ENCODE measurements at places on chromosomes 6 and 20.

- no peak for DNase-seq
Measured at GRCh38 chr20:41174373-41174772, 37.0 kb downstream of the PLCG1 start.

- no peak for DNase-seq
Measured at GRCh38 chr20:54179946-54180345, 6.2 kb upstream of the CYP24A1 start.

DNA sequence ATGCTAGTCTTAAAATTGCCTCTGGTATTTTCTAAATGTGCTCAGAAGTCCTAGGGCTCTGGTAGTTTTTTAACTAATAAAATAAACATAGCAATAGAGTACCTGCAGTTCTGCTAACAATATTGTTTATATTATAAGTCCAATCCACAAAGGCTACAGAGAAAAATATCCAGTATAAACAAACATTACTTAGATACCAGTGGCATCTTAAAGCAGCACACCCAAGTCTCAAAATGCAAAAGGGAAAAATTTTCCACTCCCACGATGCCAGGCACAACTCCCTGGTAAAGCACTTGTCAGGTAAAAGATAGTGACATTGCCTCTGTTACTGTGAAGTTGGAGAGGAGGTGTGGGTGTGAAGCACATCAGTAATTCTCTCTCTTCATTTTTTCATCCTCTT is 123.3 kb downstream of the OGFRL1 start:
- DNase-seq, result no peak

GRCh38 chr6:152685819-152686218 is 11.9 kb upstream of the MYCT1 start:
- no peak for DNase-seq

GRCh38 chr6:44702292-44702691 is 314.8 kb downstream of the CDC5L start:
- DNase-seq, result no peak

GRCh38 chr20:51884561-51884960 is 82.2 kb upstream of the SALL4 start:
- no peak for DNase-seq

- DNase-seq, result no peak
Measured at GRCh38 chr6:37381579-37381978, 27.8 kb downstream of the RNF8 start.

DNA sequence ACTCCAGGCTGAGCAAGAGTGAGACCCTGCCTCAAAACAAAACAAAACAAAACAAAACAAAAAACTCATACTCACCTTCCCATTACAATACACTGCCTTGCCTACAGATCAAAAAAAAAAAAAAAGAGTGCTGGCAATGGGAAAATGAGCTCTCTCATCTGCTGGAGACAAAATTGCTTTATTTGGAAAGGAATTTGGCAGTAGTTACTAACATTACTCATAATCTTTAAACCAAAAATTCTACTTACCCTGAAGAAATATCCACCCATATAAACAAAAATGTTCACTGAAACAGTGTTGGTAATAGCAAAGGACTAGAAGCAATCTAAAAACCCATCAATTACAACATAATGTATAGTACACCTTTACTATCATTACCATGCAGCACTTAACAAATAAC is 120.4 kb downstream of the RNGTT start:
- DNase-seq, result no peak

- no peak for DNase-seq
Measured at GRCh38 chr20:20373091-20373571, 5.2 kb downstream of the INSM1 start.

GRCh38 chr6:50608421-50608820 is 104.9 kb upstream of the TFAP2D start:
- DNase-seq, result no peak

- no peak for DNase-seq
Measured at GRCh38 chr20:34710861-34711574, 6.9 kb downstream of the TP53INP2 start.

DNA sequence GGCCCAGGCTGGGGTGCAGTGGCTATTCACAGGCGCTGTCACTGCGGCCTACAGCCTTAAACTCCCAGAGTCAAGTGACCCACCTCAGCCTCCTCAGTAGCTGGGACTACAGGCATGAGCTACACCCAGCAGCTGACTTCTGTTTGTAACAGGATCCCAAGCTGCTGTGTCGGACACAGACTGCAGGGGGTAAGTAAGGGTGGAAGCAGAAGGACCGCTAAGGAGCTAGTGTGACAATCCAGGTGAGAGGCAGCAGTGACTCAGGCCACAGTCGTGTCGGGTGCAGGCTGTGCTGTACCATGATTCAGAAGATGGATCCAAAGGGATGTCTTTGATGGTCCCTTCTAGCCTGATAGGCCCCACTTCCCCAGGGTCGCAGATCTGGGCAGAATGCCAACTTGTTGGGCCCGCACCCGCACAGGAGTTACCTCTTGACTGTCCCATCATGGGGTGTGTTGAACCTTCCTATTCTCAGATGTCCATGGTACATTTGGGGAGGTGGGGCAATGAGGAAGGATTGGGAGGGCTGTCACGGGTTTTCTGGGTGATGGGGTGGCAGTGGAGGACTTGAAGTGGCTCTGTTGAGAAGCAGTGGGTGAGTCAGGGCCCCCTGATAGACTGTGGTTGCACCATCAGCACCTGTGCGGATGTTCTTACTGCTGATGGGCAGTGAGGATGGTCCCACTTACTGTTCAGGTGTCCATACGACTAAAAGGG is 25.3 kb downstream of the AAR2 start:
- no peak for DNase-seq

DNA sequence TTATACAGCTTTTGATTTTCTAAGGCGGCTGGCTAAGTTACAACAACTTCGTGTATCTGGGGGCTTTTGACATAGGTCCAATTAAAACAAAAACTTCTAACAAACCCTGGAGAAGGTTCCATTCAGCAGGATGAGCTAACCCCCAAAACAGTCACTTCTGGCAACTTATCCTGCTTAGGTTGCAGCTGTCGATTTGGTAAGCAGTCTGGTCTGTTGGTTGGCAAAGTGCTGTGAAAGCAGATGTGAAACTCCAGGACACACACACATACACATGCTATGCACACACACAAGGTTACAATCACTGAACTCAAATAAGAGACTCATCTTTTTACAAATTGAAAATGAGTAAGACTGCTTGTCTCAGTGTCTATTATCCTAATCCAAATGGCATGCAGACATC is 119.0 kb upstream of the STMND1 start:
- no peak for DNase-seq

DNA sequence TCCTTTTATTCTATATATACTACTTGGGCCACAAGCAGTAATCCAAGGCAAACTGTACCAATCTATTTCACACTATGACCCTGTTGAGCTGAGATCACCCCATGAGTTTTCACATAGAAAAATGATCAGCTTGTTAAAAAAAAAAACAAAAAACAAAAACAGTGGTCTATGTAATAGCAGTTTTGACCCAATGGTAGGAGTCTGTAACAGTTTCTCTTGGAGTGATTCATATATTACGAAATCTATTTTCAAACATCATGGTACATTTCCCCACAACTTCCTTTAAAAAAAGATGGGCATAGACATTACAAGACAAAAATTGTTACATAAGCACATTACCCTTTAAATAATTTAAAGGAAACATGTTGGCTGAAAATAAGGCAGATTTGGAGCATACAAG is 78.1 kb downstream of the PRSS35 start:
- DNase-seq, result no peak

- DNase-seq, result no peak
Measured at GRCh38 chr6:36499918-36500317, 47.4 kb downstream of the STK38 start.

- DNase-seq, result no peak
Measured at GRCh38 chr20:63397155-63397843, 36.1 kb upstream of the CHRNA4 start.

GRCh38 chr6:20978151-20978614 is 443.9 kb downstream of the CDKAL1 start:
- DNase-seq, result no peak

DNA sequence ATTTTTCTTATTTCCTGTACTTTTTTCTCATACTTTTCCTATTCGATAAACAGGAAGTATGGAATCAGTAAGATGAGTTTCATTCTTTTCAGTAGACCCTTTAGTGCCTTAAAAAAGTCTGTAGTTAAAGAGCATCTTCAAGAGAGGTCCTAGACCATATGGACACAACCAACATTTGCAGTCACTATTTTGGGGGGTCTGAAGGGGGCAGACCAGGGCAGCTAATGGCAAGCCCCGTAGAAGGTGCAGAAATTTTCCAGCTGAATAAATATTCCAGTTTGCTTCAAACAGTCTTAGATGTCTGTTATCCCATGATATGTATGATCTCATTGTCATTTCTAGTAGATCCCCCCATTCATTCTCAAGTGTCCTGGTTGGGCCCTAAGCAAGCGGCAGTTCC is 52.8 kb downstream of the MAP3K5 start:
- DNase-seq, result no peak

DNA sequence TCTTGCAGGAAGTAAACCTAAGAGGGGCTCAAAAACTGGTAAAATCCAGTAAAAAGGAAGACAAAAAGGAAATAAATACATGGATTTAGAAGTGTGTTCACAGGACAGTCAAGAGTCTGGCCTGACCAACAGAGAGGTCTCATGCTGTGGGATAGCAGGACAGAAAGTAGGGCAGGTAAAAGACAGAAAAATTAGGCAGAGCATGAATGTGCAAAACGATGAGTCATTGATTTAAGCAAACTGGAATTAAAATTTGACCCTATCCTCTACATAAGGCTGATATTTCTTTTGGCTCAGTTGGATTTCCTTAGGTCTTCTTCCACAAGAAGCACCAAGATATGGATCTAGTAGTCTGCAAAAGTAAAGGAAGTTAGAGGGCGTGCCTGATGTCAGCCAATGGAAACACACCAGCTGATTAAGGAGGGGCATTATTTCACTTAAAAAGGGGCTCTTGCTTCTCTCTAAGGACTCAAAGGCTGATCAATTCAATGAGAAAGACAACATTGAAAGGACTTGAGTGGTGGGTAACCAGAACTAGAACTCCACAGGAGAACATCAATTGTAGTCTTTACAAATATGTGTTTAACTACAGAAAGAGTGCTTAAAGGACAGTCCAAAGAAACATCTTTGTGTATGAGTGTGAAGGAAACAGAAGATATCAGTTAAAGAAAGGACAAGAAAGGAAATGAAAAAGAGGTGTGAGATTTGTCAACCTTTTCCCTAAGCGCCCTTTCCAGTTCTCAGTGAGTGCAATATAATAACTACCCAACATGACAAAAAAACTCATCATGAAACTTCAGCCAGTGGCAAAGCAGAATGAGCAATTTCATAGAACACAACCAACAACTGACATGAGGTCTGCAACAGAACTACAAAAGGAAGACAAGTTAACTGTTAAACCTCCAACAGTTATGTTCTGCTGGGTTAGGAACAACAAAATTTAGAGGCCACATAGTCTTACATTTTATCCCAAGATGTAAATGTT is 19.4 kb upstream of the MYB start:
- no peak for DNase-seq

DNA sequence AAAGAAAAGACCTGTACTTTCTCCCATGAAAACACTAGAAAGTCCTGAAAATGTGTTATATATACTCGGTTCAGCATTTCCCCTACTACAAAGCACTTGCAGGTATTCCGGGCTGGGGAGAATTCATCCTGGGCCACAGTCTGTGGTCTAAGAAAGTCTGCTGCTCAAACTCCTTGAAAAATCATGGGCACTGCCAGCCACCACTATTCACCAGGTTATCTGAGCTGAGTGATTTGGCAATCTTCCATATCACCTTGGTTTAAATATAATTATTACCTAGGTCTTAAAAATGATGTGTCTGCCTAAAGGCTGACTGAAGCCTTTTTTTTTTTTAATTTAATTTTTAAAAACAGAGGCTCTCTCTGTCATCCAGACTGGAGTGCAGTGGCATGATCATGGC is 11.3 kb downstream of the FKBP5 start:
- no peak for DNase-seq

DNA sequence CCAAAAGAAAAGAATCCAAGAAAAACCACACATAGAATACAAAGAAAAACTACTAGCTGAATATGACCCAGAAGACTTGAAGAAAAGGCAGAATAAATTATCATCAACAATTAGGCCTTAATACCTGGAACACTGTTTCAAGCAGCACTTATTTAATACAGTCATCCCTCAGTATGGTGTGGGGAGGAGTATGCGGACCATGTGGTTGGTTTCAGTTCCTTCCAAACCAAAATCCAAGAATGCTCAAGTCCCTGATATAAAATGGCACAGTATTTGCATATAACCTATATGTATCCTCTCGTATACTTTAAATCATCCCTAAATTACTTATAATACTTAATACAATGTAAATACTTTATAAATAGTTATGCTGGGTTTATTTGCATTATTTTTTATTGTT is 16.1 kb downstream of the CDK19 start:
- DNase-seq, result no peak

- DNase-seq, result no peak
Measured at GRCh38 chr6:165649166-165650137, 13.6 kb downstream of the PDE10A start.

DNA sequence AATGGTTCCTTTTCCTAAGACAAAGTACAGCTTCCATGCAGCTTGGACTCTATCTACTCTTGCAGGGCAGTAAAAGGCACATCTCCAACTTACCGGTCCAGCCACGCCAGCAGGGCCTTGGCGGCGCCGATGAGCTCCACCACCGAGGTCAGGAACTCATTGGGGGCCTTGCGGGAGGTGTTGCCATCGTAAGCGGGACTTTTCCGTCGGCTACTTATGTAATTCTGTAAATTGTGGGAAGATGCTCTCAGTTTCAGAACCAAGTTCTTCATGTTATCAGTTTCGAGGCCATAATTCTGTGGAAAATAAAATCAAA is 68.5 kb downstream of the CNKSR3 start:
- DNase-seq, result no peak
